Activated CD4-positive, alpha-beta memory T cell treated with anti-CD3 and anti-CD28 coated beads for 36 hours (primary cell): ENCODE measurements at places on chromosomes 6 and 20. TPM values are rescaled to one million over a fixed set of nuclear protein-coding genes. Genes with fewer than 3 reads are reported as not detected.

Gene SRPK1
- 143 TPM for total RNA-seq

Gene SYNDIG1
- not detected for total RNA-seq

Gene PTPRK
- 1.8 TPM for total RNA-seq

DNA sequence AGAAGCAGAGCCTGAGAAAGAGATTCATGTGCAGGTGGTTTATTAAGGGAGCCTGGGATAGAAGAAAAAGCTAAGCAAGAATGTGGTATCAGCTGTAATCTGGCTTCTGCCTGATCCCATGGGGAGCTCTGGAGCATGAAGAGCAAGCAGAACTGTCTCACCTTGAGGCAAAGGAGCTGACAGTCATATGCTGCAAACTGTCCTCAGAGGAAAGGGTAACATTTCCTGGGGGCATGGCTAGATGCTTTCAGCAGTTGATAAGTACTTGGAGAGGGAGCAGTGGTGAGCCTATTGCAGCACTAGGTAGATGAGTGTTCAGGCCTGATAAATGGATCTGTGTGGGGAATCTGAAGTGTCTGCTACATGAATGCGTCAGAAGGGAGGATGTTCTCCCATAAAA lies 621.5 kb upstream of the BTBD3 start:
- no peak for DNase-seq

DNA sequence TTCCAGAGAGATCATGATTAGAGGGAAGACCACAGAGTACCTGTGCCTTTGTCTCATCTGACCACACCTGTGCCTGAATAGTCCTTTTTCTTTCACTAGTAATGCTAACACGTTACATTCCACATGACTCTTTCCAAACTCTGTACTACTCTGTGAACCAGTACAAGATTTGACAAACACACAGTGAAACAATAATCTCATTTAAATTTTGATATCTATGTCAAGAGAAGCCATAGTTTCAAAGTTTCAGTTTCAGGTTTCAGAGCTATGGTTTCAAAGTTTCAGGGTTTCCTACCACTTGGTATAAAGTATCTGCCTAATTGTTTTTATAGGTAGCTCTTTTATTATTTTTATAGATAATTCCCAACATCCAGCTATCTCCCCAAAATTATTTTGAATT lies 62.0 kb upstream of the PHACTR2 start:
- DNase-seq, result no peak

DNA sequence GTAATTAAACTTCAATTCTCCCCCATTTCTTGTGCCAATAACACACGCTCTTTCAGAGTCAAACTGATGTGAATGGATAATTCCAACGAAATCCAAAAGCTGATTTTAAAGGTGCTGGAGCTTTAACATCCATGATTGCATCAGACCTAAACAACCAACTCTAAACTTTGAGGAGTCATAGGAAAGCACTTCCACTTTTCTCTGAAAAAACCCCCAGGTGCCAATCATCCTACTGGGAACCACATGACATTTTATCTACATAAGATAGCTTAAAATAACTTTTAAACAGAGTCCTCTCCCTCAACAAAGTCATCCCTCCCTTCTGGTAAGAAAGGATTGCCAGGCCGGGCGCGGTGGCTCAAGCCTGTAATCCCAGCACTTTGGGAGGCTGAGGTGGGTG lies 167.7 kb upstream of the PDE10A start:
- DNase-seq, result no peak

- DNase-seq, result no peak
These were observed 1.6 kb downstream of the BEND6 start for GRCh38 chr6:56956491-56956890.
